Fibroblast of gingiva (primary cell): ENCODE measurements at places on chromosomes 7 and 10.

GRCh38 chr10:1698185-1698584 is 39.1 kb downstream of the ADARB2 start:
- DNase-seq: no peak

GRCh38 chr10:14554091-14554490 is 220.6 kb downstream of the FAM107B start:
- DNase-seq: no peak

GRCh38 chr7:37081436-37081835 is 357.1 kb upstream of the AOAH start:
- no peak for DNase-seq

GRCh38 chr7:155115288-155115687 is 45.2 kb downstream of the HTR5A start:
- no peak for DNase-seq

GRCh38 chr7:5635461-5636445 is 145.7 kb downstream of the RNF216 start:
- DNase-seq: peak; percentile 37

DNA sequence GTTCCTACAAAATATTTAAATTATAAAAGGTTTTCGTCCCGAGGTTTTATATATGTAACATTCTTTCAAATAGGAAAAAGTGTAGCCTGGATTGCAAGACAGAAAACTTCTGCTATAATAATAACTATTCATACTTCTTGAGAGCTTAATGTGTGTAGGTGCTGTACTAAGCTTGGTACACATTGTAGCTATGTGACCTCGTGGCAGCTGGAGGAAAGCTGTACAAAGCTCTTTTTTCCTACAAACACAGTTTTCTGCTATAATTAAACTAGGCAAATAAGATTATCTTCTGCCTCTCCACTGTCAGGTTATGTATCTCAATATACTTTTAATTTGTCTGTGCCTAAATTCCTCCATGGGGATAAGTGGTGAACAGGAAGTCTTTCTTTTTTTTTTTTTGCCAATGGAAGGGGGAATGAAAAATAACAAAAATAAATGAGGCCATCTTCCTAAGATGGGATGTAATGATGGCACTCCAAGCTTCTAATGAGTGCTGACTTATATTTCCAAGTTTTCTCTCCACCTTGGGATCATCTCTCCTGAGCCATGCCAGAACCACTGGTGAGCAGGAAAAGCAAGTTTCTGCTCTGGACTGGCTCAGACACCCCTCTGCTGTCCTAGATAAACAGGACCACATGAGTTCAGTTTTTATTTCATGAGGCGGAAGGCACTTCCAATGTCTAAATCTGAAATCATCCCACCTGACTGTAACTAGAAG is 9.9 kb downstream of the SGMS1 start:
- DNase-seq: no peak

- DNase-seq: peak; percentile 90
Observed at GRCh38 chr7:55127622-55128081, 108.8 kb downstream of the EGFR start.

GRCh38 chr10:44233561-44234482 is 151.1 kb downstream of the CXCL12 start:
- no peak for DNase-seq

DNA sequence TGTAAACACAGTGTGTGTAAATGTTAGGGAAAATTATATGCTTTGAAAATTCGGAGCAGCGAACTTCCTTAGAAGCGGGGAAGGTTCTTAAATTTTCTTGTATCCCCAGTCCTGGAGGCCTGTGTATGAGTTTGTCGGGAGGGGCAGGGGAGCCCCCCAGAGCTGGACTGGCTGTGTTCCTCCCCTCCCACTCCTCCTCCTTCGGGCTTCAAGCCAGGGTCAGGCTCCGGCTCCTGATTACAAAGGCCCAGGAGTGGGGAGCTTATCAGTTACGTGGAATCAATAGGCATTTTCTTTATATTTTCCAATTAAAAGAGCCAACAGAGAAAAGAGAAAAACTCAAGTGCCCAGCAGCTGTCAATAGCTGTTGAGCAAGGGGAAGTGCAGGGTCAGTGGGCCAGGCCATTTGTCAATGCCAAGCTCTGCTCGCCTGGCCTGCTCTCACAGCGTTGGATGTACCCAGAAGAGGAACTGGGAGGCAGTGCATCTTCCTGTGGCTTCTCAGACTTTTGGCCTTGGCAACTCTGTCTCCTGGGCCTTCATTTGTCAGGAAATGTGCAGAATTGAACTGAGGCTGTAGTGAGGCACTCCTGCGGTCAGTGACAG is 156.9 kb upstream of the PCBD1 start:
- no peak for DNase-seq

- DNase-seq: no peak
Observed at GRCh38 chr10:68233046-68233445, 1.1 kb upstream of the ATOH7 start.

- no peak for DNase-seq
Observed at GRCh38 chr10:76036962-76037361, 605.5 kb downstream of the LRMDA start.

DNA sequence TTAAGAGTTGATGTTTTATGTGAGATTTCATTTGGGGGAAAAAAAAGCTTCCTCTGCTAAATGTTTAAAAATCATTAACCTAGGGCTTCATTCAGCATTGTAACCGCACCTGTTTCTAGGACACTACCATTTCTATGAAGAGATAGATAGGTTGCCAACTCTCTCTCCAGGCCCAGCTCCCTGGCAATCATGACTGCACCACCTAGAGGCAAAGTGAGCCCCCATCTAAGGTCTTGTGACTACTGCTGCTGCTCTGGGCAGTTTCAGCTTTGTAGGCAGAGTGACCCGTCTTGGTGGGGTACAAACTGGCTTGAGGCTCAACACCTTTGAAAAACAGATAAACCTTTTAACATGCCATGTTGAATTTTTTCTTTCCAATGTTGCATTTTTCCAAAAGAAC is 27.3 kb upstream of the MRC1 start:
- no peak for DNase-seq

- DNase-seq: no peak
Observed at GRCh38 chr7:33632840-33633525, 272.4 kb upstream of the BMPER start.

DNA sequence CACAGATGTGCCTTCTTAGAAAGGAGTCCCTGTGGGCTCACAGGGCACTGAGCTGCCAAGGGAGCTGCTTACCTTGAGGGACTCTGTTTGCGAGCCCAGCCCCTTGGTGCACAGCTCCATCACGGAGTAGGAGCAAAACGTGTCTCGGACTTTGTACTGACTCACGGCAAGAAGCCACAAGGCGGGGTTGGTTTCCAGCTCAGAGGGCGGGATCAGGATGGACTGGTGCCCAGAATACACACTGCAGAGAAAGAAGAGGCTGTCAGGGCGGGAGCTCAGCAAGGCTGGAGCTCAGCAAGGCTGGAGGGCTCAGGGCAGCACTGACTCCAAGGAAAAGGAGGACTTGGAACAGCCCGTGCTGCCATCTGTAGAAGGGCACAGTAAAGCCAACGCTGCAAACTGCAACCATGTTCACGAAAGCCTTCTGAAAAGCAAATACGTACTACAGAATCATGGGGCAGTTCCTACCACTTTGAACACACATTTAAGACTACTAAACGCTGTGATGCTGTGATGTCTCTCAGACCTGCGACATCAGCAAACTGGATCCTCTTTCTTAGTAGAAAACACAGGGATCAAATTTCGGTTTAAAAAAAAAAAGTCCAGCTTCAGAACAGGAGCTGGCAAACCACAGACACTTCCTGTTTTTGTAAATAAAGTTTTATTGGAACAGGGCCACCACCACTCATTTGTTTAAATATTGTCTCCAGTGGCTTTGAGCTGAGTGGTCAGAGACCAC is 194.3 kb downstream of the ZMYND11 start:
- DNase-seq: peak; percentile 90

GRCh38 chr7:52119537-52119936 is 802.9 kb upstream of the COBL start:
- no peak for DNase-seq

DNA sequence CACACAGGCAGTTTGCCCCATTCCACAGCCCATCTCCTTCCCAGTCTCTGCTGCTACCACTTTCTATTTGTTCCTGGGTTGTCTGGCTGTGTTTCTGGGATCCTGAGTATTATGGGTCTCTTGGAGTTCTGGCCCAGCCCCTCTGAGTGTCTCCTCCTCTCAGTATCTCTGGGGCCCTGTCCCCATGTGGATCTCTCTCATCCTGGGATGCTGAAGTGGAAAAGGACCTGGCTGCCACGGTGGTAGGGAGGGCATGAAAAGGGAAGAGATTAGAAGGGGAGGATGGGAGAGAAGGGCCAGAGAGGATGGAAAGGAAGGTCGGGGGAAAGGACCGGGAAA is 54.5 kb upstream of the LBX1 start:
- no peak for DNase-seq

GRCh38 chr7:157760004-157760730 is 423.4 kb downstream of the DNAJB6 start:
- no peak for DNase-seq

DNA sequence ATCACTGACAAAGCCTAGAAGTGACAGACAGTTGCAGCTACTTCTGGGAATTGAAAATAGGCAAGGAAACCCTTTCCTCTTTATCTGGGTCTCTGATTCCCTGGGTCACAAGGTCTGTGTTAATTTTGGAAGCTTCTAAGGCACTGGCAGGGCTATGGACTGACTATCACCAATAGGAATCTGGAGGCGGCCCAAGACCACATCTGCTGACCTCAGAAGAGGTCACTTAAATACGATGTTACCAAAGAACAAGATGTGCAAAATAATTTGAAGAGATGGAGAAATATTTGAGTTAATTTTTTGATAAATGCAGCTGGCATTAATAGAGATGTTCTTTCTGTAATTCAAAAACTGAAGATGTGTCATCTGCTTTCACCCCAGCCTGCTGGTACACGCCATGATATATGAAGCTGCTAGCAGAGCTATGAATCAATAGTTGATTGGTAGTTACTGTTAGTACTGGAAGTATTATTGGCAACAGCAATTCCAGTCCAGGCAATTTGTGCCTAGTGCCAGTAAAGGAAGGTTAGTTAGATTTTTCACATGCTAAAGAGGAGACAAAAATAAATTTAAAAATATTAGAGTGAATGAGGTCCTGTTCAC is 5.5 kb upstream of the STEAP4 start:
- DNase-seq: peak; percentile 97

DNA sequence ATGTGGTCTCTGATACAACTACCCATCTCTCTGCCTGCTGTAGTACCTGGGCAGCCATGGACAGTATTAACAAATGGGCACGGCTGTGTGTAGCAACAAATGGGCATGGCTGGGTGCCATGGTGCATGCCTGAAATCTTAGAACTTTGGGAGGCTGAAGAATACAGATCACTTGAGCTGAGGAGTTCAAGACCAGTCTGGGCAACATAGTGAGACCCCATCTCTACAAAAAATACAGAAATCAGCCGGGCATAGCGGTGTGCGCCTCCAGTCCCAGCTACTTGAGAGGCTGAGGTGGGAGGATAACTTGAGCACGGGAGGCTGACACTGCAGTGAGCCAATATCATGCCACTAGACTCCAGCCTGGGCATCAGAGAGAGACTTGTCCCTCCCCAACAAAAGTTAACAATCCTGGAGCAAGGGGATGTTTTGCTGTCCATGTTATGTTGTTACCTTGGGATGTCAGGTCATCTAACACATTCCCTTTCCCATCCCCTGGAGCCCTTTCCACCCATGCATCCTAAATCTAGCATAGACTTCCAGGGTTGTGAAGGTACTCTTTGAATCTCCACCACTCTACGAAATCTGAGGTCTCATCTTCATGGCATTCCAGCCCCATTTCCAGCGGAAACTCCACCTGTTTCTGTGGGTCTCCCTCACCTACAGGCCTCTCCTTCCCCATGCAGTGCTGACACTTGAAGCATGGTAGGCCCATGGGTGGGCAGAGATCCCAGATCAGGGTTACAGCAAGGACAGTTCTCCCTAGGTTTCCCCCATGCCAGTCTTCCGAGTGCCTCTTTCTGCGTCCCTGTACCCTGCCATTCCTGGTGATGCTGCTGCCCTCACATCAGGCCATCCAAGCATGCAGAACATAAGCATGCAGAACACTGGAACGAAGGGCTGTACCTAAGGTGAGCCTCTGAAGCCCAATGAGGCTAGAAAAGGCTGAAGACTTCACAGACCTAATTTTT is 13.1 kb downstream of the FXYD4 start:
- no peak for DNase-seq

- no peak for DNase-seq
Observed at GRCh38 chr7:114715907-114716306, 206.0 kb upstream of the MDFIC start.

DNA sequence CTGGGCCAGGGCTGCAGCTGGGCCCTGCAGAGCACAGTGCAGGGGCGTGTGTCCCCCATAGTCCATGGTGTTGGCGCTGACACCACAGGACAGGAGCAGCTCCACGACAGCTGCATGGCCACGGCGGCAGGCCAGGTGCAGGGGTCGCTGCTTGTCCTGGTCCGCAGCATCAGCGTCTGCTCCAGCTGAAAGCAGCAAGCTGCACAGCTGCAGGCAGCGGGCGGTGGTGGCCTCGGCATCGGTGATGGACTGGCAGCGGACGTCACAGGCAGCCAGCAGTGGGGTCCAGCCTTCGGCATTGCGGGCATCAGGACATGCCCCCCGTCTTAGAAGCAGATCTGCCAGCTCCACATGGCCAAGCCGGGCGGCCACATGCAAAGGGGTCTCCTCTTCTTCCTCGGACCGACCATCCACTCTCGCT is 6.0 kb downstream of the ASB10 start:
- DNase-seq: no peak

GRCh38 chr7:125934955-125935354 is 1005.3 kb upstream of the POT1 start:
- no peak for DNase-seq

DNA sequence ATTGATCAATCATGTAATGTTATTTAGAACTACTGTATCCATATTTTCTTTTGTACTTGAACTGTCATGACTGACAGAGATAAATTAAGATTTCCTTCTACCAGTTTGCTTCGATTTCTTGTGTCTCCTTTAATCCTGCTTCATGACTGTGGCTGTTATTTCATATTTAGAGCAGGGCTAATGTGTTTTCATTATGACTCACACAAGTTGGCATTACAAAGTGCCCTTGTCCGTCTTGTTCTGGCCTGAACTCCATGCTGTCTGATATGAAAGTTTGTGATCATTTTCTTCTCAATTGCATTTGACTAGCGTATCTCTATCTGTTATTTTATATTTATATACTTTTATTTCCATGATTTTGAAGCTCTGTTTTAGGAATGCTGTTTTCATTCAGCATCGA is 344.1 kb upstream of the PRKCQ start:
- peak; percentile 39 for DNase-seq

GRCh38 chr10:101139421-101139911 is 8.4 kb downstream of the TLX1 start:
- no peak for DNase-seq

DNA sequence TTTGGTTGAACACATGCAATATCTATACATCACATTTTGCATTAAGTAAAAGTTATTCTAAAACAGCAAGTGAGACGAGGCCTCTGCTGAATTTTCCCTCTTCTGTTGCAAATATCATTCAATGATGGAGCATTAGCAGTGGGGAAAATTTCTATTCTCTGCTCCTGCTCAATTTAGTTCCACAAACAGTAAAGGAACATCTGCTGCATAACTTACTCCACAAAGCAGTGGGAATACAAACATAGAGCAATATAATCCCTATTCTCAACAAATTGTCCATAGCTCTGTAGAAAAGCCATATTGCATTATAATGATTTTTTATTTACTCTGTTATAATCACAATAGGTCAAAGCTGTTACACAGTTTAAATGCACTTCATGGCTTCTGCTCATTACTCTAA is 5.9 kb downstream of the AGR3 start:
- no peak for DNase-seq

GRCh38 chr10:18401416-18402195 is 249.8 kb downstream of the NSUN6 start:
- DNase-seq: no peak
